ENCODE measurements at places on chromosomes 4 and X.

- DNase-seq, result no peak
These were observed 1415.8 kb downstream of the C4orf33 start for GRCh38 chr4:130511776-130512175.

GRCh38 chr4:14149176-14150053 lies 521.9 kb upstream of the BOD1L1 start:
- no peak for DNase-seq

- DNase-seq, result no peak
These were observed 27.1 kb upstream of the NSUN7 start for GRCh38 chr4:40722576-40723161.

- DNase-seq, result no peak
These were observed 515.6 kb downstream of the PPARGC1A start for GRCh38 chr4:23374259-23374658.

DNA sequence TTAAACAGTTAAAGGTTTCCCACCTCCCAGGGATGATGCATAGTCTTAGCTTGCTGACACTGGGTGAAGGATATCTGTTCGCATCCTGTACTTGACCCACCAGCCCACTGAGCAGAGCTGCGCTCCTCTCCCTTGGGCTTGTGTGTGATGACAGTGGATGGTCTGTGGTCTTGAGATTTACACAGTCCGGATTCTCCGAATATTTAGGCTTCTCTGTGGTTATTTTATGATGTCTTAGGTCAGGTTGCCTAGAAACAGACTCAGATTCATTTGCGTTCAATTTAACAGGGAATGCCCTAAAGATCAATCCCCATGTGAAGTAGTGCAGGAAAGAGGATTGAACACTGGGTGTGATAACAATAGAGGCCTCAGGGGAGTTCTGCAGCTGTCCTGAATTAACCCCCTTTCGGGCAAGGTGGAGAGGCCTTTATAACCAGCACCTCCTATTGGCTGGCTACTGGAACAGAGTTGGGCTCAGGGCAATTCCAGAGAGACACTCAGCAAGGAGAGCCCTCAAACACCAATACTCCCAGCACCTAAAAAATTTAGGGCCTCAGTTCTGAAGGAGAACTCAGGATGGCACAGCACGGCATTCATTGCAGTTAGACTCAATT lies 653.2 kb upstream of the GALNT7 start:
- DNase-seq, result no peak

DNA sequence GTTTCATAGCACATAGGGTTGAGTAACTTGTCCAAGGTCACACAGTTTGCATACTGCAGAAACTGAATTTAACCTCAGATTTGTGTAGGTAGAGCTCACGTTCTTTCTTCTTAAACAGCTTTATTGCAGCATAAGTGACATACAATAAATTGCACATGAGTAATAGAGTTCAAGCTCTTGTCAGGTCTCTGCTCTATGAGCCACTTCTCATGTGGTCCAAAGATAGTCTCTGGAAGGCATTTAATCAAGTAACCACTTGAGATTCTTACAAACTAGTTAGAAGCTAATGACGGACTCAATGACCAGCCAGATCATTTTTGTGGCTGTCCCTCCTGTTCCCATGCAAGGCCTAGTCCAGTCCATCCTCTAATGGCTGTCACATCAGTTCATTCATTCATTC lies 68.9 kb downstream of the MAOB start:
- no peak for DNase-seq

- DNase-seq, result no peak
These were observed 306.0 kb downstream of the RPA4 start for GRCh38 chrX:97189668-97190067.

DNA sequence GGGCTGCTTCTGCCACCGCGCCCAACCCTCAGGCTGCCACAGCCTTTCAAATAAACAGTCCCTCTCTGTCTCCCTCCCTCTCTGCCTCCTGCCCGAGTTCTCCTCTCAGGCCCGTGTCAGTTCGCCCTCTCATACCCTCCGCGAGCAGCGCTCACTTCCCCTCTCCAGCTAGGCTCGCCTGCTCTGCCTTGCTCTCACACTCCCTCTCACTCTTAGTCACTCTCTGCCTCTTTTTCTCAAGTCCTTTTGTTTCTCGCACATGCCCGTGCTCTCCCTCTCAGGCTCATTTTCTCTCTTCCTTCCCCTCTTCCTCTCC lies 3.2 kb downstream of the EFNB1 start:
- no peak for DNase-seq

DNA sequence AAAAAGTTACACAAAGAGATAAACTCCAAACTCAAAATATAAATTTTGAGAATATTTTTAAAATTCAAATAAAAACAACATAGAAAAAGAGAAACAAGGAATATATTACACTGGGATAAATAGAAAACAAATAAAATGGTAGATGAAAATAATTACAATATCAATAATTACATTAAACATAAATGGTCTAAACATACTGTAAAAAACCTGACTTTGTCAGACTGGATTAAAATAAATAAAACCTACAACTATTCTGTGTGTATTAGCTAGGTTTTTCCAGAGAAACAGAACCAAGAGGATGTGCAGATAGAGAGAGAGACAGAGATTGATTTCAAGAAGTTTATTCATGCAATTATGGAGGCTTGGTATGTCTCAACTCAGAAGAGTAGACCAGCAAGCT lies 126.5 kb downstream of the LRBA start:
- no peak for DNase-seq

DNA sequence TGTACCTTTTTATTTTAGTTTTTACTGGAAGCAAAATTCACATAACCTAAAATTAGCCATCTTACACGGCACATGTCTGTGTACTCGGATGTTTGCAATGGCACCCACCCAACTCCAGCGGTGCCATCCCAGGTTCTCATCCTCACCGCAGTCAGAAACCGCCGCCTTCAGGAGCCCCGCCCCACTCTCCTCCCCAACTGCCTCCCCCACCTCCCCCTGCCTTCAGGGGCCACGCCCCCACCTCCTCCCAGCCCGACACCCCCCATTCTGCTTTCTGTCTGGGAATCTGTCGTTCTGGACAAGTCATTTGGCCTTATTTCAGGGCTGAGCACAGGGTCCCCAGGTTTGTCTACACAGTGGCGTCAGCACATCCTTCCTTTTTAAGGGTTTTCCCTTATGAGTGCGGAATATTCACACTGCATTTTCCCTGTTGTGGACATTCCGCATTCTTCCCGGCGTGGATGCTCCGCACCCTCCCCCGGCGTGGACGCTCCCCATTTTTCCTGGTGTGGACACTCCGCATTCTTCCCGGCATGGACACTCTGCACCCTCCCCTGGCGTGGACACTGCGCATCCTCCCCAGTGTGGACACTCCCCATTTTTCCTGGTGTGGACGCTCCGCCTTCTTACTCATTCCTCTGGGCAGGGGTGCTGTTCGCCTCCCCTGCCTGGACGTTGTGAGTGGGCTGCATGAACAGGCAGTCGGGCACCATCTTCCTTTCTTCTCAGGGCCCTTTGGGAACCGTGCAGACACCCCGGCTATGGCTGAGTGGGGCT lies 135.4 kb upstream of the NKX1-1 start:
- no peak for DNase-seq

DNA sequence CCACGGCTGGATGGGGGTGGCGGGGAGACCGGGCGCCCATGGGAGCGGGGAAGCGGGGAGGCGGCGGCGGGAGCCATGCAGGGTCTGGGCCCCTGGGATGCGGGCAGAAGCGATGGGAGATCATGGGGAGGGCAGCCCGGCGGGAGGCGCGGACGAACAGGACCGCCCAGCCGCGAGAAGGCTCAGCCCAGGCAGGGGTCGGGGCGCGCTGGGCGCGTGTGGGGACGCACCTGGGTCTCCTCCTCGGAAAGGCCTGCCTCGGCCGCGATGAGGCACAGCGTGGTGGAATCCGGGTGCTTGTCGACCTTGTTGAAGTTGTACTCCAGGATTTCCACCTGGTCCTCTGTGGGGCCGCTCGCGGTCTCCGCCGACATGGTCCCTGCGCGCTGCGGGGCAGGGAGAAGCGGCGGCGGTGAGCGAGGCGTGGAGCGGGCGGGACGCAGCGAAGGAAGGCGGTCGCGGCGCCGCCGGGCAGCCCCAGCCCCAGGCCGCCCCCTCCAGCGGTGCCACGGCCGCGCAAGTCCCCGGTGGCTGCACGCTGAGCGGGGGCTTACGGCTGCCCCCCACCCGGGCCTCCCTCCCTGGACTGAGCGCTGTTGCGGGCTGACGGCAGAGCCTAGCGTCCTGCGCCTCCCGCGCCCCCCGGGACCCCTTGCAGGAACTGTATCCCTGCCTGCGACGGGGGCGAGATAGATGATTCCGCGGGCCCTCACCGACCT lies 25.3 kb downstream of the HOPX start:
- no peak for DNase-seq

DNA sequence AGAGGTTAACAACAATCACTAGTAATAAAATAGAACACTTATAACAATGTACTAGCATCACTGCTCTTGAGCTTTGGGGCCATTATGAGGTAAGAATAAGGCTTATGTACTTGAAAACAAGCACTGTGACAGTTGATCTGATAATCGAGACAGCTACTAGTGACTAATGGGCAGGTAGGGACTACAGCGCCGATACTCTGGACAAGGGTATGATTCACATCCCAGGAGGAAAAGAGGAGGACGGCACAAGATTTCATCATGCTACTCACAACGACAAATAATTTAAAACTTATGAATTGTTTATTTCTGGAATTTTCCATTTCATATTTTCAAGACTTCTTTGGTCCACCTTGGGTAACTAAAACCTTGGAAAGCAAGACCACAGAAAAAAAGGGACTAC lies 62.3 kb downstream of the FAM184B start:
- DNase-seq, result no peak

GRCh38 chr4:85495621-85496020 lies 20.7 kb downstream of the ARHGAP24 start:
- no peak for DNase-seq

GRCh38 chr4:113444386-113444785 lies 317.2 kb downstream of the CAMK2D start:
- DNase-seq, result no peak

GRCh38 chrX:108732630-108733321 lies 3.6 kb downstream of the IRS4 start:
- DNase-seq, result no peak

DNA sequence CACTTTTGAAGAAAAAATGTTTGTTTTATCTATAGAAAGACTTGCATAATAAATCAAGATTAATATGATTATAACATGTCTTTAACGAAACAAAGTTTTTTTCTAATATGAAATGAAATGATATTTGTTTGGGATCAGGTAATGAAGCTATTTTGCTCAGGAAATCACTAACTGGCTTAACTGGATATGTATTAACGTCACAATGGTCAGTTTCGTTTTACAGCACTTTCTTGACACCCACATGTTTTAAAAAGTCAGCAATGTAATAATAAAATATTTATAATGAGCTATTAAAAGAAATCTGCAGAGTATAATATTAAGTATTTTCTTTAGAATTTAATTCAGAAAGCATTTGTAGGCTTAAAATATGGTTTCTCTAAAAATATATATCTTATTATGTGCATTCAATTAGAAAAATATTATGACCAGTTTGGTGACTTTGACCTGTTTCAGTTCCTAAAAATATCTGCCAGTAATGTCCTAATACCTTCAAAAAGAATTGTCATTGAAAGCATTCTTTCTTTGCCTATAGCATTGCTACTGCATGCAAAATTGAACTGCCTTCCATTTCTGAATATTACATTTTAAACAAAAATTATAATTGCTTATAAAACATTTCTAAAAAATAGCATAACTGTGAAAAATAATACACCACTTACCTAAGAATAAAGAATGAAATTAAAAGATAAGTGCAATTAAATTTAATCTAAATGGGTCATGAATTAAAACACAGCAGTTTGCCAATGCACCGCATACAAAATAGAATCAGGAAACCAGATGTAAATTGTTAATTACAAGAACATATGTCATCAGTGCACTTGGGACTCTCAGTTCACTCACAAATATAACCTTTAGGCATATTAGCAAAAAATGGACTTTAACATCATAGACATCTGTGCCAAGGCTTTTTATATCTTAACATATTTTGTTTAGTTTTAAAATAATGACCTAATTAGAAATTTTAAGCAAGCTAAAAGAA lies 31.6 kb downstream of the TIGD2 start:
- no peak for DNase-seq

DNA sequence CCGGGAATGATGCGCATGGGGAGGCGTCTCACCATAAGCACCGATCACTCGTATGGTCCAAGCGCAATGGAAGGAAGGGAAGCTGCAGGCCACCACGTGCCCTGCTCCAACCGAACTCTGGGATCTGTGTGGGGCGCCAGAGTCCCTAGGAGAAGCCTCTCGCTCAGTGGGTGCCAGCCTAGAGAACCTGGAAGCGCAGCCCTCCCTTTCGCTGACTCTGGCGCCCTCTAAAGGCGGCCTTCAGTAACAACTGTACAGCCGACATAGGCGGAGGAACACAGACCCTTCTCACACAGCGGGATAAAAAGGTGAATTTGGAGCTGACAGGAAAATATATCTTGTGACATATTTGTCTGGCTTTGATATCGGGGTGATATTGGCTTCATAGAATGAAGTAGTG lies 76.0 kb downstream of the INTS6L start:
- peak; percentile 2 for DNase-seq

DNA sequence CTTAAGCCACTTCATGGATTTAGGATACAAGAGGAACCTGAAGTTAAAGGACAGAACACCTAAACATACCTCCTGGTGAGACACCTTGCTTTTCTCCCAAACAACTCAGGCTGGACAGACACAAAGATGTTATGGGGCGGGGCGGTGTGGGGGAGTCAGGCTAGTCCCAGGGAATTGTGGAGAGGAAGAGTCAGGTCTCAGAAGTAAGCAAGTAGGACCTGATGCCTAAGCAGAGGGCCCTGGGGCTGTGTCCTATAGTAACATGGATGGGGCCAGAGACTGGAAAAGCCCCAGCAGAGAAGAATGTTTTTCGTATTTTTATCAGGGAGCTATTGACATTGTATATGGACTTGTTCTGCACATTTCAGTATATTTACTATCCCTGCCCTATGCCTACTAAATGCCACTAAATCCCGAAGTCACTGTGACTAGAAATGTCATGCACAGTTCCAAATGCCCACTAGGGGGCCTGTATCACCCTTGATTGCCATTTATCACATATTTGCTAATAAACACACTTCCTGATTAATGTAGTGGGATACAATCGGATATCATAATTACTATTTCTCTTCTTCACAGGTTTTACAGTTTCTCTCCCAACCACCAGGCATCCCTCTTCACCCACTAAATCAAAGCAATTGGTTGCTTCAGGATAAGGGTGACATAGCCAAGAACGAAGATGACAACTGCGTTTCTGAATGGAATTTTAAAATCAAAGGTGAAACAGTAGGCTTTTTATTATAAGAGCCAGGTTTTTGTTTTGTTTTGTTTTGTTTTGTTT lies 23.8 kb upstream of the ARHGAP10 start:
- DNase-seq, result peak; percentile 19

DNA sequence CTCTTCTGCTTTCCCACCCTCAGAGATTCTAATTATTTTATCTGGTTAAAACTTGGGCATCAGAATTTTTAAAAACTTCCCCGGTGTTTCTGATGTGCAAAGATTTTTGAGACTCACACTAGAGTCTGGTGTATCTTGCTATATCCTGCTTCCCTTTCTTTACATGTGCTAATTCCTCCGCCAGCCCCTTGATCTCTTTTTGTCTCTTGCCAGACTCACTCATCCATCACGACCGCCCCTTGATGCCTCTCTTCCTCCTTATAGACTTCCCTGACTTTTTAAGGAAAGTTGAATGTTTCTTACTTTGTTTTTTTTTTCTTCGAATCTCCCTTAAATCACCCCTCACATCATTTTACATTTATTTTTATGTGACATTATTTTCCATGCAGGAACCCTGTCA lies 274.9 kb upstream of the PITX2 start:
- DNase-seq, result no peak

- DNase-seq, result no peak
These were observed 66.6 kb upstream of the HS3ST1 start for GRCh38 chr4:11495291-11495690.

- DNase-seq, result no peak
These were observed 27.6 kb downstream of the ANKRD17 start for GRCh38 chr4:73230865-73231517.

GRCh38 chr4:23789762-23790161 lies 100.1 kb downstream of the PPARGC1A start:
- DNase-seq, result peak; percentile 28

Measured in HepG2 (cell line).